Foreskin keratinocyte (primary cell): ENCODE measurements at places on chromosomes 5 and 9.

DNA sequence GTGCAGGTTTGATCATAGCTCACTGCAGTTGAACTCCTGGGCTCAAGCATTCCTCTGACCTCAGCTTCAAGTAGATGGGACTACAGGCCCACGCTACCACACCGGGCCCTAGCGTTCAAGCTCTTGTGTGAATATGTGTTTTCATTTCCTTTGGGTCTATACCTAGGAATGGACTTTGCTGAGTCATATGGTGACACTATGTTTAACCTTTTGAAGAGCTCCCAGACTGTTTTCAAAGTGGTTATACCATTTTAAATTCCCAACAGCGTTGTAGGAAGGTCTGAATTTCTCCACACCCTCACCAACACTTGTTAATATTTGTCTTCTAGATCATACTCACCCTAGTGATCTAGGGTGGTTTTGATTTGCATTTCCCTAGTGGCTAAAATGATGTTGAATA, 33.5 kb downstream of the FAF2 start:
- no peak for DNase-seq

DNA sequence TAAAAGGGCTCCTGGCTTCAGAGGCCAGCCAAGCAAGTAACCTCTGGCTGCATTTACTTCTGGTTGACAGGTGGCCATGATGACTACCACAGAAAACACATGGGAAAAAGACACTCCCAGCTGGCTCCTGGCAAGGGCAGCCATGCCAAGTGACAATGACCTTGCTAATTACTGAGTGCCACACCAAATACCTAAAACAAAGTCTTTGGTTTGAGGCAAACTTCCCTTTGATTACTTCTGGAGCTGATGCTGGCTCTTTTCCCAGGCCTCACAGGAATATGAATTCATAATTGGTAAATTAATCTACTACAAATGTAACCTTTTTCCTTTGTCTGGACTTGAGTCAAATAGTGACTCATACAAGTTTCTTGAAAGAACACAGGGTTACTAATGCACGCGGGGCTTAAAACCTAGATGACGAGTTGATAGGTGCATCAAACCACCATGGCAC, 61.0 kb downstream of the LPAR1 start:
- peak; percentile 78 for DNase-seq

DNA sequence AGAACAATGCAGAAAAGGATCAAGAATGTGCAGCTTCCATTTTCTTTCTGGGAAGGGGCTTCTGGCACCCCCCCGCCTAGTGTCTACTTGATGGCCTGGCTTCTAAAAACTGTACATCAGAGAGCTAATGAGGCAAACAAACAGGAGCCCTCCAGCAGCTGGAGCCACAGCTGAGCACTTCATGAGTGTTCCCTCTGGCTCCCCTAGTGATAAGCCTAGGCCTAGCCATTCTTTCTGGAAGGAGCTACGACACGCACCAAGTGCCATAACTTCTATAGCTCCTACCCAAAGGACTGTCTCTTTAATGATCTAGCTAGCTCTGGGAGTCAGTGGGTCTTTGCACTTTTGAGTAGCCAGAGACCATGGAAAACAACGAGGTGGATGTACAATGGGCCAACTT, 66.1 kb downstream of the DNAH5 start:
- DNase-seq: no peak

- peak; percentile 26 for DNase-seq
Measured at GRCh38 chr9:104009826-104010225, 84.3 kb upstream of the SMC2 start.

GRCh38 chr9:123761905-123762605, 167.9 kb downstream of the DENND1A start:
- DNase-seq: no peak

DNA sequence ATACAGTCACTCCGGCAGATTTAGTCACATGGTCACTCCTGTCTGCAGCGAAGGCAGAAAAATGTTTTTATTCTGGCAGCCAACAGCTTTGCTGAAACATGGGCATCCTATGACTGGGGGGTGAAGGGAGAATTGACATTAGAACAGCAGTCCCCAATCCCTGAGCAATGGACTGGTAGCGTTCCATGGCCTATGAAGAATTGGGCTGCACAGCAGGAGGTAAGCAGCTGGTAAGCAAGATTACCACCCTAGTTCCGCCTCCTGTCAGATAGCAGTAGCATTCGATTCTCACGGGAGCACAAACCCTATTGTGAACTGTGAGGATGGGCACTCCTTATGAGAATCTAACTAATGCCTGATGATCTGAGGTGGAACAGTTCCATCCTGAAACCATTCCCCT, 93.1 kb upstream of the FTMT start:
- no peak for DNase-seq

DNA sequence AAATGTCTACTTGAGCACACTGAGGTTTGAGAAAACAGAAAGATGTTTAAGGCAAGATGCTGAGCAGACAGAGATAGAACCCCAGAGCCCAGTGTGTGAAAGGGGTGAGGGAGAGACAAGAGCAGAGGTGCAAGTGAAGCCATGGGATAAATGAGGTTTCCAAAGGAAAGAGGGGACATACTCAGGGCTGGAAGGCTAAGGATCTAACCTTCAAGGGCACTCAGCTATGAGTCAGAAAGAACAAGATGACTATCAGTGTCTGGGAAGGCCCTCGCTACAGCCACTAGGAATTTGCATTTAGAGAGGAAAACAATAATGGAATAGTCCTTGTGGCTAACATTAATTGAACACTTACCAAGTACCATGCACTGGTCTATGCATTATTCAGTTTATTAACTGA, 113.7 kb downstream of the HTR4 start:
- no peak for DNase-seq

GRCh38 chr5:172334196-172334595, 50.6 kb upstream of the UBTD2 start:
- DNase-seq: no peak
